ENCODE measurements at places on chromosomes 3 and 15. TPM values are rescaled to one million over a fixed set of nuclear protein-coding genes. Genes with fewer than 3 reads are reported as not detected.

DNA sequence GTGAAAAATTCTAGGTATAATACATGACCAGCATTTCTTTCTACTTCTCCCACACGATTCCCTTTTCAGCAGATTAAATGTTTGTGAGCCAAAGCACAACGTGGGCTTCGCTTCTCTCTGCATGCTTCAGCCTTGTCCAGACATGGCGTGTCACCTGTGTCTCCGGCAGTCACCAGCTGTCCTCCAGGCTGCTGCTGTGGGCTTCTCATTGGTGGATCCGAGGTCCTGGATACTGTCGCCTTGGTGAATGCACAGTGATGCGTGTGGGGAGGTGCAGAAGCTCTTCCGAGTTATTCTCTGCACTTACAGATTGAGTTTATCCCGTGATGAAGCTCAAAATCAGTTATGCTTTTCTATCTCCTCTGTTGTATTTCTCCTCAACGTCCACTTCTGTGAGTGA is 23.0 kb upstream of the GOLGA8J start:
- DNase-seq, result no peak

DNA sequence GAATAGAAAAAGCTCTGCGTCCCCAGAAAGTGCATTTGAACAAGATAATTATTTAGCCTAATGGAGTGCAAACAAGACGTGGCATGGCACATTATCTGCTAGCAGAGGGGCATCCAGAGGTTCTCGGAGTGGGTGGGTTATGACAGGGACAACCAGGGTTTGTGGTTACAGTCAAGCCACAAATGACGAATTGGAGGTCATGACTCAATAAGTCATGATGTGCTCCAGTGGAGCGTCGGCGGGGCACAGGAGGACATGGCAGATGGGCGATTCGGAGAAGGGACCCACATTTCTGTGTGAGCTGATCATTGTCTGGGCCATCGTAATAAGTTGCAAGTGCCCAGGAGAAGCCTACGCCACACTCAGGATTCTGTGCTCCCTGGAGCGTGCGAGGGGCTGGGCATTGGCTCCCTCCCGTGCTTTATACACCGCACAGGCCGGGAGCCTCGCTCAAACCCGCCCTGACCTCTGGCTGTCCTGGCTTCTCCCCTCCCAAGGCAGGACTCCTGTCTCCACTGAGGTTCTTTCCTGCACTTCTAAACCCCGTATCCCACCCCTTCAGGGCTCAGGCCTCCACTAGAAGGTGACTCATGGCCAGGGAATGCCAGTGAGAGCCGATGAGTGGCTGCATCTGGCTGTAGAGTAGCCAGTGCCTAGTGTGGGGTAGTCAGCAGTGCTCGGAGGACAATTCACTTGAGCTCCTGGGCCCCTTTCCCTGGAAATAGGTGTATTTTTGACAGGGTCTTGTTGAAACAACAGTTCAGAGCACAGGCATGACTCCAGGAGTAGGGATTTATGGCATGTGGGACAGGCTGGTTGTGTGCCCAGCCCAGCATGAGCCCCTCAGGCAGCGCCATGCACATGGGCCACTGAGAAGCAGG is 67.4 kb downstream of the GRIP2 start:
- no peak for DNase-seq

- DNase-seq, result no peak
Measured at GRCh38 chr15:77650265-77650664, 17.6 kb upstream of the LINGO1 start.

- DNase-seq, result no peak
Measured at GRCh38 chr15:93321881-93322282, 232.9 kb upstream of the RGMA start.

GRCh38 chr3:179391906-179392305 is 44.4 kb downstream of the MFN1 start:
- DNase-seq, result no peak

DNA sequence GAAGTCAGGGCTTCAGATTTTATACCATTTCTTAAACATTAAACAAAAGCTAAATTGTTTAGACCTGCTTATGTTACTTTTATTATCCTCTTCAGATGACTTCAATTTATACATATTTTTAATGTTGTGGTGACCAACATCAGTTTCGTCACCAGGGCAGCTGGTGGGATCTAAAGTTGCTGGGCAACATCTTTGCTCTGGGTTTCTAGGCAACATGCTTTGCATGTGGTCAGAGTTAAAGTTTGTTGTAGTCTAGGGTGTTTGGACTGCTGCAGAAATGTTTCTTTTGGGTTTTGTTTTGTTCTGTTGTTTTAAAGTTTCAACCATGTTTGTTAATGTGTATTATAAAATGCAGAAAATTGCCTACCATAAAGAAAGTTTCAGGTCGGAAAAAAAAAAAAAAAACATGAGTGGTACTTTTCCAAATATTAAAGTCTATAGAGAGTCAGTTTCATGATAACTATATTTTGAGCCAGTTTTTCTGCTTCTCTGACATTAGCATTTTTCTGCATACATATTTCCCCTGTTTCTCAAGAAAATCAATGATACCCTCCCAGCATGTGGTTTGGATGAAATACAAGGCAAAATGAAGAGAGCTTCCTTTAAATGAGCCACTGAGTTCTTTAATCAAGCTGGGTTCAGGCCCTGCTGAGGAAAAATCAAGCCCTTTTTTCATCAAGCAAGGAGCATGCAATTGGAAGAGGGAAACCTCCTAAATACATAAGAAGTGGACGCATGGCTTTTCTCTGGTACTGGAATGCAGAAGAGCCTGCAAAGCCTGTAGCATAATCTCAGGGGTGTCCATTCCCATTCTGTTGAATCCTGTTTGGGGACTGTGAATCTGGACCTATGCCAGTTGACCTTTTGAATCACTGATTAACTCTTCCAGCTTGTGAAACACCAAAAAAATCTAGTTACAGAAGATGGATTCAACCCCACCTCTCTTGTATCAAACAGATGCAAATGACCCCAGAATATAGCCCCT is 35.0 kb upstream of the VGLL3 start:
- no peak for DNase-seq

DNA sequence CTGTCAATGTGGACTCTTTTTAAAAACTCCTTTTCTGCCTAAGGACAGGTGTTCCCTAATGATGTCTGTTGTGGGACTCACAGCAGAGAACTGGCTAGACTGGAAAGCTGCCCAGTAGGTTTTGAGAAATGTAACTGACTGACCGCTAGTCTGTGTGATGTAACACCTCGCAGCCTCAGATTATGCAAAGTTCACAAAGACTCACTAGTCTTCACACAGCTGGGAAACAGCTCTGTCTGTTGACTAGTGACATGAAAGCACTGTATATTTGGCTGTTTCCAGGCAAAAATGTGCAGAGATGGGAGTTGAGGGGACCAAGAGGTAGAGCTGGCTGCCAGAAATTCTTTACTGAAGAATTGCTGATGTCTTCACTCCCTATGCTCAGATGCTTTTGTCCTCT is 10.3 kb downstream of the PDZRN3 start:
- peak; percentile 44 for DNase-seq

DNA sequence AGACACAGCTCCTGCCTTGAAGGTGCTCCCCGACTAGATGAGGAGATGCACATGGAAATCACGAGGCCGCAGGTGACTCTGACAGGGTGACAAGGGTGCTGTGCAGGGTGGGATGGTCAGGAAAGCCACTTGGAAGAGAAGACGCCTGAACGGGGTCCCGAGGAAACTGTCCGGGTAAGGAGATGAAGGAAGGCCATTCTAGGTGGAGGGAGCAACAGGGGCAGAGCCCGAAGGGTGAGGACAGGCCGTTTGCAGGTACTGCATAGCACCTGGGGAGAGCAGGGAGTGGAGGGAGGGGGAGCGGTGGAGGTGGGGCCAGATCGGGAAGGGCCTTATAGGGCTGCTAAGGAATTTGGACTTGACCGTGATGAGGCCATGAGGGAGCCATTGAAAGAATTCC is 105.6 kb upstream of the DLG1 start:
- no peak for DNase-seq

GRCh38 chr3:188362405-188362831 is 208.5 kb downstream of the LPP start:
- no peak for DNase-seq

DNA sequence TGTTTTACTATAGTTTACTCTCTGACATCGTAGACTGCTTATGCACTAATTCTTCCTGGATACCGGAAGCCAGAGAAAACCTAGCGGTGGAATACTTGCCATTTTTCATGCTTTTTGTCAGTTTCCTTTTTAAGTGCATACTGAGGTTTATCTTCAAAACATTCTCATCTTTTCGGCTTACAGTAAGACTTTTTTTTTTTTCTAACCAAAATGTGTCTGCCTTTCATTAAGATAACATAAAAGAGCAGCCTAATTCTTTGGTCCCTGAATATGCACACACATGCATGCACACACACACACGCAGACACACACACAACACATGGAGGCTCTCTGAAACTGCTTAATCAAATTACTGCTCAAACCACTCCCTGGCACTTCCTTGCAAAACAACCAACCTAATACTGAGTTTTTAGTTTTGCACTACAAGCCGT is 1.3 kb downstream of the ZNF445 start:
- DNase-seq, result peak; percentile 7

GRCh38 chr3:123552095-123552714 is 32.6 kb downstream of the HACD2 start:
- no peak for DNase-seq

GRCh38 chr3:172965256-172965655 is 175.8 kb downstream of the SPATA16 start:
- no peak for DNase-seq

DNA sequence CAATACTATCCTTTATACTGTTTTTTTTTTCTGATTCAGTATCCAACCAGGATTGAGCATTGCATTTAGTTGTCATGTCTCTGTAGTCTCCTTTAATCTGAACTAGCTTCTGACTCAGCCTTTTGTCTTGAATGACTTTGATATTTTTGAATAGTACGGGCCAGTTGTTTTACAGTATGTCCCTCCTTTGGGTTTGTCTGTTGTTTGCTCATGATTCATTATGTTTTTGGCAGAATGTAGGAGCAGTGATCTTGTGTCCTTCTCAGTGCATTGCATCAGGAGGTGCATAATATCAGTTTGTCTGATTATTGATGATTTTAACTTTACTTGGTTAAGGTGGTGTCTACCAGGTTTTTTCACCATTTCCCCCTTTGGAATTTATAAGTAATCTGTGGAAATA is 20.5 kb downstream of the EXOG start:
- DNase-seq, result no peak

GRCh38 chr15:35394416-35394815 is 151.5 kb downstream of the DPH6 start:
- no peak for DNase-seq

DNA sequence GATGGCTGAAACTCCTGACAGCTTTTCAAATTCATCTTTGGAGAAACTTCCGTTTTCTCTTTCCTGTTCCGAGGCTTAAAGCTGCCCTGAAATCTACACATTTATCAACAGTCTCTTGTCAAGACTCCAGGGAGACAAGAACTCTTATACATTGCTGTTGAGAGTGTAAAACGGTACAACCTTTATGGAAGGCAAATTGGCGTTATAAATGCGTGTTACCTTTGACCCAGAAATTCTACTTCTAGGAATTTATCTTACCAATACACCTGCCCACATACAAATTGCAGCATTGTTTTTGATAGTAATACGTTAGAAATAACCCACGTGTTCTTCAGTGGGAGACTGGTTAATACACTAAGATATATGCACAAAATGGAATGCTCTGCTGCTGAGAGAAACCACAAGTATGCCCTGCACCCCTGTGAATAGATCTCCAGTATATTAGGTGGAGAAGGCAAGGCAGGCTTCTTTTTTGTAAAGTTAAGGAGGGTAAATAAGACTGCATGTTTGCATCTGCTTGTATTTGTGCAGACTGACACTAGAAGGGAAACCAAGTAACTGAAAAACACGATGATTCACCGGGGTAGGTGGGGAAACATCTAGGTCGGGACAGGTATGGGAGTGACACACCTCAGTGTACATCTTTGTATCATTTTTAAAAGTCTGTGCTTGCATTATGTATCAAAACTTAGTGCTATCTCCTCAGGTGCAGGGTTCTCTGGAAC is 97.5 kb downstream of the IGF1R start:
- no peak for DNase-seq

DNA sequence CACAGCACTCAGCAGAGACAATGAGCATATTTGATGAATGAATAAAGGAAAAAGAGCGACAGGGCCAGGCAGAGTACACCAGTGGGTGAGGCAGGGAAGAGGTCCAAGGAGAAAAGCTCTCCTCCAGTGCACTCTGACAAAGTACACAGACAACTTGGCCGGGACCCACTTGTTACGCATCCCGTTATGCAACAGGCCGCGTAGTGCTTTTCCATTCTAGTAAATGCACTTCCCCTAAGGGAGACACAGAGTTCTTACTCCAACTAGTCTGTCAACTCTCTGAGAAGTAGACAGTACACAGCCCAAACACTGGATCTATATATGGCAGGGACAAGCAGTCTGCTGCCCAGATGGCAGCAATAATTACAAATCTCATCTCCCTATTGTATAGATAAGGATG is 18.5 kb downstream of the LARP6 start:
- DNase-seq, result no peak

GRCh38 chr3:174247687-174248152 is 611.4 kb upstream of the NAALADL2 start:
- no peak for DNase-seq

GRCh38 chr15:74630284-74631086 is 14.8 kb downstream of the CLK3 start:
- DNase-seq, result no peak

DNA sequence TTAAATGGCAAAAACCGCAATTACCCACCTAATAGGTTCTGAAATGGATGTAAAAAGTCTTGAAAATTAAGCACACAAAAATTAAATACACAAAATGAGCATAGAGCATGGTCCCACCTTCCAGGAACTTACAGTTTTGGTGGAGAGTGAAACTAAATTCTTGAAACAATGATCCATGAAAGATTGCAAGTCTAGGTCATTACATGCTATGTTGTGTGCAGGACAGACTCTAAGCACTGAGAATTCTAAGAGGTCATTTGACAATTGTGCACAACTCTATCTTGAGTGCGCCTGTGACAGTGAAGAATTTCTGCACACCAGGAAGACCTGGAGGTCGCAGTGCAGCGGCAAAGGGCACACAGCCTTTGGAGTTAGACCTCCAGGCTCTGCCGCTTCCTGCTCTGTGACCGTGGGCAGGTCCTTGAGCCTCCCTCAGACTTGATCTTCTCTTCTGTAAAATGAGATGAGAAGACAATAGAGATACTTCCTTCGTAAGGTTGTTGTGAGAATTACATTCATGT is 153.3 kb upstream of the TPM1 start:
- no peak for DNase-seq

- no peak for DNase-seq
Measured at GRCh38 chr3:28841441-28841840, 439.4 kb upstream of the RBMS3 start.

The CCDC54 gene
- not detected for total RNA-seq

The SUSD5 gene
- 3.3 TPM for total RNA-seq

The NANOGP8 gene
- 0.89 TPM for total RNA-seq

The CTXN2 gene
- not detected for total RNA-seq

The CCDC33 gene
- total RNA-seq, result 0.20 TPM

The VEPH1 gene
- 6.4 TPM for total RNA-seq

The GOLGA6B gene
- total RNA-seq, result 0.10 TPM

The SLC28A2 gene
- total RNA-seq, result not detected

The SOX14 gene
- total RNA-seq, result not detected

The CLRN1 gene
- total RNA-seq, result not detected

The CDCP1 gene
- total RNA-seq, result 8.5 TPM

The LRTM1 gene
- 7.4 TPM for total RNA-seq

The SLC9C1 gene
- 0.89 TPM for total RNA-seq

The SEC22C gene
- 31.2 TPM for total RNA-seq

The CCRL2 gene
- 1.2 TPM for total RNA-seq

The ZDHHC3 gene
- 44.7 TPM for total RNA-seq

The CLDN18 gene
- not detected for total RNA-seq

Data from skin of body (tissue), 3 donors.